ENCODE measurements at places on chromosomes 11 and 22.
A peak's percentile ranks its signal among the peaks of the same experiment; 100 is the strongest.

DNA sequence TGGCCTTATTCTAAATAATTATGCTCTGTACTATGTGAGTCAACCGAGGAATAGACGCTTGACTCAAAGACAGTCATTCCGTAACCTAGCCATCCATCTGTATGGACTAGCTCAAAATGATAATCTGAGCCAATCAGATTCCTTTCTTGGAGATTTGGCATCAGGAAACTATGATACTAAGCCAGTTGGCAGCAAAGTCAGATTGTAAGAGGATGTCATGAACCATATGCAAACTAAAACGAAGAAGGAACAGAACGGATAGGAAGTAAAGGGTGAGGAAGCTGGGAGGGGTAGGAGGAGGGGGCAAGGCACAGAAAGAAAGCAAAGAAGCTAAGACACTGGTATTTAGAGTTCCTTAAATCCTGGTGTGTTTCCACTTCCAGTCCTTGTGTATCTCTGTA, 10.7 kb upstream of the SESN3 start:
- no peak for DNase-seq

GRCh38 chr11:92852229-92852628, 117.2 kb upstream of the MTNR1B start:
- no peak for DNase-seq

GRCh38 chr22:45968751-45969413, 8.1 kb downstream of the WNT7B start:
- no peak for DNase-seq

DNA sequence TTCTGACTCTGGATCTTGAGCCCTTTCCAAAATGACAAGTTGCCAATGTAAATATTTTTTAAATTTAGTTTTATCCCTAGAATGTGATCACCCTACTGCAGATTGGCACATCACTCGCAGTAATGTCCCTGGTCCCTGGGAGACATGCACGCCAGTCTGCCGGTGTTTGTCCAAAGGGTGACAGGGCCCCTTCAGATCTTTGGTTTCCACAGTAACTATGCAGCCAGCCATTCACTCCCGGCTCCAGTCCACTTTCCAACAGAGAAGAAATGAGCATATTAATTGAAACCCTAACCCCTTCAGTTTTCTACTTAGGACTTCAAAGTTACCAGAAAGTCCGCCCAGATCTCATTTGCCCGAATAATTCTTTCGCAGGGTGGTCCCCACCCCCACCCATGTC, 25.8 kb upstream of the RASSF10 start:
- no peak for DNase-seq

- no peak for DNase-seq
These were observed 27.2 kb downstream of the KBTBD3 start for GRCh38 chr11:106049727-106050476.

DNA sequence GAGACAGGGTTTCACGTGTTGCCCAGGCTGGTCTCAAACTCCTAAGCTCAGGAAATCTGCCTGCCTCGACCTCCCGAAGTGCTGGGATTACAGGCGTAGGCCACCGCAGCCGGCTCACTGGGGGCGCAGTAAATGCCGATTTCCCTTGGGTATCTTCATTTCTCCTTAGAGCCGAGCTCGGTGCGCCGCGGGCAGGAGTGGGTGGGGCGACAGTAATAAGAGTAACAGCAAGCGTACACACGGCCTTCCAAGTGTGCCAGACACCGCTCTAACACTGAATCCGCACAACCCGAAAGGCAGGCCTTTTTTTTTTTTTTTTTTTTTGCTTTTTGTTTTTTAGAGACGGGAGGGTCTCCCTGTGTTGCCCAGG, 500 bp upstream of the ADSL start:
- peak; percentile 53 for DNase-seq

DNA sequence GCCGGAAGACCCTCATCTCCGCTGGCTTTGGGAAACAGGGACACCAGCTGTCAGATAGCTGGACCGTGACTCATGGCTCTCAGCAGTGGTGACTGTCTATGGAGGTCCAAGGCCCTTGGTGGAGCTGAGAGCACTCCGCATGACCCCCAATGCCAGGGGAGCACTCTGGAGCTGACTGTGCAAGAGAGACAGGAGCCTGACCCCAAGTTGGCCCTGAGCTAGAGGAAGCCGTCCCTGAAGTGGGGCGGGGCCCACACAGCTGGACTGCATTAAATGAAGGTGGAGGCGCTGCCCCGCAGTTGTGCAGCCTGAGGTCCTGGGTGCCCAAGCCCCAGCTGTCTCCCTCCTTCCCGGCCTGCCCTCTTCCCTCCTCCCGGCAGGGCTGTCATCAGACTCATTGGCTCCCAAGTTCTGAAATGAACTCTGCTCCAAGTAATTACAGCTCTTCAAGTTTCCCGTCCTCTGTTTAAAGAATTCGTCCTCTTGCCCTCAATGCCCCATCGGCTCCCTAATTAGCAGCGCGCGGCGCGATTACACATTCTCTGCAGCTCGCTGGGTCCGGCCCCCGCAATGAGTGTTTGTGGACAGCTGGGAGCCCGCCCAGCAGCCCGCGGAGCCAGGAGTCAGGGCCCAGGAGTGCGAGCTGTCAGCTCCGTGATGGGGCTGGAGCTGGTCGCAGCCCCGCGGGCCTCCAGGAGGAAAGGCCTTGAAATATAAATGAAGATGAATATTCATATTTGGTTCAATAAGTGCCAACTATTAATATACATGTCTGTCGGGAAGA, 93.2 kb upstream of the LMO1 start:
- DNase-seq: no peak

- DNase-seq: no peak
These were observed 757 bp upstream of the HINFP start for GRCh38 chr11:119120639-119121007.

DNA sequence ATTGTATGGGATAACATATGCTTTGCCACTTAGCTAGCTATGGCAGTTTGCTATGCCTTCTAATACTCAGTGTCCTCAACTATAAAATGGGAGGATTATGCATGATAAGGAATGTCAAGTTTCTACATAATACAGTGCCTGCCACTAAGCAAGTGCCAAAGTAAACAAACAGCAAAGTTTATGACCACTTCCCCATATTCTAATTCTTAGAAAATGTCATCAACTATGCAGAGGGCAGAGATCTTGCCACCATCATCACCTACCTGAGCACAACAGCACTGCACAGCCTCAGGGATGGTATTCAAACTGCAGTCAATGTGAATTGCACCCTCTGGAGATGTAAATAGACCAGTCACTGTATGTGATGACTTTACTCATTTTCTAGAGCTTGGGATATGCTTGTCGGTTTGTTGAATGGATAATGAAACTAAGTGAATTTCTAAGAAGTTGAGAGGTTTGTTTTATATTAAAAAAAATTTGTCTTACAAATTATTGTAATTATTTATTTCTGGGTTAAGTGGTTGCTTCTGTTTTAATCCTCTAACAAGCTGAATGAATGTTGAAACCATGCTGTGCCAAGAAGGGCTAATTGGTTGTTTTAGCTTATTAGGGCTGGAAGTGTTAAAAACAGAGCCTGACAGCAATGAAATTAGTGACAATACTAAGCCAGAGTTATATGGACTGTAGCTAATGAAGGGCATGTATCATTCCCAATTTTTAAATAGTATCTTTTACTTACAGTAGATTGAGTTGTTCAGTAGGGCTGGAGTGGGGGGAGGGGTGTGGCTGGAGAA, 398.4 kb downstream of the CNTN5 start:
- no peak for DNase-seq

DNA sequence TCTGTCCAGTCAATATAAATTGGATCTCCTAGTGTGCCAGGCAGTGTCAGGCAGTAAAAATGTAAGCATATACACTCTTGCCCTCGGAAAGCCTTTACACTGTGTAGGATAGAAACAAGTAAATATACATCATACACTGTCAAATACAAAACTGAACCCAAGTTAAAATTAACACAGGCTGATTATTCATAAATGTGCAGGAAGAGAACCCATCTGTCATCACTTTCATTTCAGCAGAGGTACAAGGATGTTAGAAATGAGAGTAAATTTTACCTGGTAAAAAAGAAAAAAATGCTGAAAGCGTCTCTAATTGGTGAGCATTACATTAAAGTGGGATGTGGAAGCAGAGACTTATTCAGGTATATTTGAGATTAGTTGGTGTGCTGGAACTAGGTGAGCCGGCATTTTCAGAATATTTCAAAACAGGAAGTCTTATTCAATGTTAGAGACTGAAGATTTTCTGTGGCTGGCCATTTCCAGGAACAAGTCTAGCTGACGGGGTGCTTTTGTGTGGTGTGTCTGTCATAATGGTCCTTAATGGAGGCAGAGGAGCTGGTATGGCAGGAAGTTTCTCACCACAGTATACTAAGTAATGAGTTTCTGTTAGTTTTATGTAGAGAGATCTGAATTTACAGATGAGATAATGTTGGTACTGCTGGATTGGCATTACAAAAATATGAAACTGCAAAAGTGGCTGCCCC, 192.6 kb downstream of the CASP12 start:
- DNase-seq: peak; percentile 63

DNA sequence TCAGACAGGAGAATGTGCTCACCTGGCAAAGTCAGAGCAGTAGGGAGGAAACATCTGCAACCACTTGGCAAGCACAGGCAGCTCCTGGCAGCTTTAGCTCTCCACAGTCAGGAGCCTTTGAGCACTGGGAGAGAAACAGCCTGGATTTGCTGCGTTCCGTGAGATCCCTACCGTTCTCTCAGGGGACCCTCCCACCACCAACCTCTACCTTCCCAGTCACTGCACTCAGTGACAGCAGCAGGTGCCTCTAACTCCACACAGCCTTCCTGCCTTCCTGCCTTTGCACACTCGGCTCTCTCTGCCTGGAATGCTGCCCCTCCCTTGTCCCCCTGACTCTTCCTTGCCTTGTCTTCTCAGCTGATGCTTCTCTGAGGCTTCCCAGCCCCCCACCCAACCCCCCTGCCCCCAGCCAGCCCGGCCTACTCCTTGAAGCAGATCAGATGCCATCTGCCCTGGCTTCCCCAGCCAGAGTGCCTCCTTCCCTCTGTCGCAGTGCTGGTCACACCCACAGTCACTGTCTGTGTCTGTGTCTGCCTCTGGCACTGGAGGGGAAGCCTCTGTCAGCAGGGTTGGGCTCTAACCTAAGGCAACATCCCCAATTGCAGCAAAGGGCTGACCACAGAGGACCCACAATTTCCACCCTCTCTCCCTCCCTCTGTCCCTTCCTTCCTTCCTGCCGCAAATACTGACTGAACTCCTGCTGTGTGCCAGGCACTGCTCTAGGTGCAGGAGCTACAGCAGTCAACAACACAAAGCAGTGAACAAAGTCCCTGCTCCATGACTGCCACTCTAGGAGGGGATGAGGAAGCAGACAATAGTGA, 14.9 kb upstream of the TSKU start:
- no peak for DNase-seq

DNA sequence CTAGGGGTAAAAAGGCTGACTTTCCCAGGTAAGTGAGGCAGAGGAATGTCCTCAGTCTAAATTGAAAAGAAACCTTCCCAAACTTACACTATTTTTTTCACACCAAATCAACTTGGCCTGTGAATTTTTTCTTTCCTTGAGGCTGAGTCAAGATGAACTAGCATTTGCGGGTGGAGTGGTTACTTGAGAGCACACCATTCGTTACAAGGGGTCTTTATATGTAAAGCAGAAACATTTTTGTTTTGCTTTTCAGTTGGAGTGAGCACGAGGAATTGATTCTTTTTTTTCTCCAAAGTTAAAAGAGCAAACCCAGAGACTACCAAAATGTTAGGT, 36.4 kb downstream of the MAML2 start:
- no peak for DNase-seq

DNA sequence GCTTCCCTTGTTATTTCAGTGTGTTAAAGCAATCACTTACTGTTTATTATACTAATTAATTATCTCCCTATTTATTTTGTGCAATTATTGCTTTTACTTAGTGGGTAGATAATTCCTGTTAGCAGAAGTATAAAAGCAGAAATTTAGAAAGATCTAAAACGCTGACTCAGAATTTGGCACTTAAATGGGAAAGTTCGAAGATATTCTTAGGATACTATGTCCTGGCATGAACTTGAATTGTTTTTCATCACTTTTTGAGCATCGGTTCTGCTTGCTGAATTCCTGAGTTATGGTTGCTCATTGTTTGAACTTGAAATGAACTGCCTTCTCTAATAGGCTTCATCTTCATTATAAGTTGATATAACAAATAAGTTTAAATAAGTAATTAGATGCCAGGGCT, 325.4 kb downstream of the JRKL start:
- DNase-seq: no peak

GRCh38 chr11:131866535-131867400, 496.4 kb downstream of the NTM start:
- no peak for DNase-seq

DNA sequence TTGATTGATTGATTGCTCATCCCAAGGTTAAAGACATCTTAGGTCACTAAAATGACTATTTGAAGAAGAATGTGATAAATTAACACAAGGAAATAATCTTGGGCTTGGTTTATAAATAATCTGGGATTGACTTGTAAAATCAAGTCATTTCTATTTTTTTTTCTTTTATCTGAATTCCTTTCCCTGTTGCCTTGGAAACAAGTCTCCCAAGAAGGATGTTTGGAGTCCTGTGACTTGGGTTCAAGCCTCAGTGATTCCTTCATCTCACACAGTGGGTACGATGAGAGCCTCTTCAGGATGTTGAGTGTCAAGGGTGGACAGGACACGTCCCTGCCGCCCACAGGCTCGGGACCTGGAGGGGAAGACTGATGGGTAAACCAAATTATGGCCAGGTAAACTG, 98.2 kb upstream of the CRYBB3 start:
- DNase-seq: no peak

DNA sequence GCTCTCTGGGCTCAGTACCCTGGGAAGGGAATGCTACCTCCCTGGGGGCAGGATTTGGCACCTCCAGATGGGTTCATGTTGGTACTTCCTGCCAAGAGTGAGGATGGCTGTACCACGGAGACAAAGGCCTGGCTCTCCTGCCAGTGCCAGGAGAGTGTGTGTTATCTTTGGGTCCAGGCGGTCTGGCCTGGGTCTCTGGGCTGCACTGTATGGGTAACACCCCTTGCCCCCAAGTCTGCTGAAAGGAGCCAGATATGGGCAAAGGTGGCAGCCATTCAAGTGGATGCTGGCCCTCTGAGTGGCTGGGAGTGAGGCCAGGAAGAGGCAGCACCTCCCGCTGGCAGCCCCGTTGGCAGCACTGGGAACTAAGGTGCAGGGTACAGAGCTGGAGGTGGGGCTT, 91.5 kb downstream of the NECTIN1 start:
- no peak for DNase-seq

GRCh38 chr11:16797776-16798175, 59.3 kb downstream of the C11orf58 start:
- no peak for DNase-seq

GRCh38 chr11:61880454-61880853, 10.9 kb downstream of the FADS3 start:
- DNase-seq: no peak

DNA sequence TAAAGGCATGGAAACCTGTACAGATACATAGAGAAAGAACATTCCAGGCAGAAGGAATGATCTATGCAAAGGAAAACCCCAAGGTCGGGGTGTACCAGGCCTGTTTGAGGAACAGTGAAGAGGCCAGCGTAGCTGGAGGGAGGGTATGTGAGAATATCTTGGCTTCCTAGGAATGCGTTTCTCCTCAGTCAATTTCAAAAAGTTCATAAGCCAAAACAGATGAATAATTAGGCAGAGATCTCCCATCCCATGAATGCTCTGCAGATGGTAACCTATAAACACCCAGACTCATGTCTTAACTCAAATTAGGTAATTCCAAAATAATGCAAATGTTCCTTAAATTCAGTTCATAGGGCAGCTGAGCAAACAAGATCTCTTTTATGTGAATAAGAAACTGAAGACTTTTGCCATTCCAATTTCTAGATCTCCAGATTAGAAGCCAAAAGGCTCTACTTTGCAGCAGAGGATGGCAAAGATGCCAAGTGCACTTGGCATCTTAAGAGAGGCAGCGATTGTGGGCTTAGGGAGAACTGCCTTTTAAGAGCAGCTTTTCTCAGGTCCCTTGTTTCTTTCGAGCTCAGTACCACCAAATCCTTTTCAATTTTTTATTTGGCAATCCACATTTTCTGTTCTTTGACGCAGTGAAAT, 13.2 kb downstream of the FAM118B start:
- DNase-seq: no peak

Measured in activated CD4-positive, alpha-beta T cell treated with anti-CD3 and anti-CD28 coated beads, Interleukin-2, amount 50 U/mL, for 4 hours (primary cell).